ENCODE measurements at places on chromosomes 6 and 20.

DNA sequence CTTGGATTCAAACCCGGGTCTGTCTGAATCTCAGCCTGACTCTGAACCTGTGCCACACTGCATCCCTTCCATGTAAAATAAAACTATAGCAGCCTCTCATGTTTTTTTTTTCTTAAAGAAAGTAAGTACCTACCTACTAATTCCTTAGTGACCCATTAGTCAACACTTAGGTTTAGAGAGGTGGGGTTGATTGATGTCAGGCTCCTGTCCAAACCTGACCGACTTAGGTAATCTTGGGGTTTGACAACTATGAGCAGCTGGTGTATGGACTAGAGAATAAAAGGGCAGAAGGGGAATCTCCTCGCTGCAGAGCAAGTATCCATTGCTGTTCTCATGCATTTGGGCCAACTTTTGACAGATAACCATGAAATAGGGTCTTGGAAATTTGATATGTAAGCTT, 6.5 kb downstream of the NKAIN2 start:
- no peak for DNase-seq

DNA sequence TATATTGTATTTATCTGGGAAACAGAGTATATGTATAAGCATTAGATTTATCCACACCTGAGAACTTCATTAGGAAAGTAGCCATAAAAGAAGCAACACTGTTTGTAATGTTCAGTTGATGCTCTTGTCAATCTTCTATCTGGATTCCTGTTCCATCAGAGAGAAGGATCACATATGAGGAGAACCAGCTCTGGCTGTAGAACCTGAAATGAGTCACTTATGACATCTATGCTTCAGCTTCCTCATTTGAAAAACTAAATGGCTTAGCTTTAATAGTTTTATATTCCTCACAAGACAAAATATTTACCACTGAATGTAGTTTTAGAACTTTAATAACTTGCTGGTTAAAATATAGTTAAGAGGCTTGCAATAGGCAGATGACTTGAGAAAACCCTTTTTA, 144.7 kb downstream of the TASP1 start:
- DNase-seq, result no peak

DNA sequence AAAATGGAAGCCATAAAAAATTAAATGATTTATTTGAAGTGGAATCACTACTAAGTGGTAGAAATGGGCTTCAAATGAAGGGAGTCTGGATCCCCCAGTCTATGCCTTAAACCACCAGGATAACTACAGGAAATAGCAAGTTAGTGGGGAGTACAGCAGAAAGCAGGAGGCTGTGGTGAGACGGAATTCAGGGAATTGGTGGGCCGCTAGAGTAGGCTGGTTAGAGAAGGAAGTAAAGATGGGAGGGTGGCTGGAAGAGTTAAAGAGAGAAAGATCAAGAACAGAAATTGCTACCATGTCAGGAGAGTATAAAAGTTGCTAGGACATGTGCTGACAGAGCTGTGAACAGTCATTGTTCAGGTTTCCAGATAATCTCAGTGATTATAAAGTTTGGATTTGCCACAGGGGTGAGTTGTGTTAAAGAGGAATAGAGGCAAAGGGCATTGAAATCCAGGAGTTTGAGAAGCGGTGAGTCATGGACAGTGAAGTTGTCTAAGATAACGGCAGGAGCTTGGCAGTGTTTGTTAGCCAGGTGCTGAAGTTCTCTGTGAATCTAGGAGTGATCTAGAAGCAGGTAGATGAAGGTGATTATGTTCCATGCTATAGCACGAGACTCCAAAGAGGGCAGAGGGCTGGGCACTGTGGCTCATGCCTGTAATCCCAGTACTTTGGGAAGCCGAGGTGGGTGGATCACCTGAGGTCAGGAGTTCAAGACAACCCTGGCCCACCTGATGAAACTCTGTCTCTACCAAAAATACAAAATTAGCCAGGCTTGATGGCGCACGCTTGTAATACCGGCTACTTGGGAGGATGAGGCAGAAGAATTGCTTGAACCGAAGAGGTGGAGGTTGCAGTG, 13.7 kb upstream of the HINT3 start:
- no peak for DNase-seq

GRCh38 chr6:63677282-63677681, 41.7 kb downstream of the PHF3 start:
- no peak for DNase-seq

- no peak for DNase-seq
Measured at GRCh38 chr20:16864069-16864468, 115.9 kb downstream of the OTOR start.

- DNase-seq, result no peak
Measured at GRCh38 chr6:25488156-25488555, 163.9 kb upstream of the SCGN start.

DNA sequence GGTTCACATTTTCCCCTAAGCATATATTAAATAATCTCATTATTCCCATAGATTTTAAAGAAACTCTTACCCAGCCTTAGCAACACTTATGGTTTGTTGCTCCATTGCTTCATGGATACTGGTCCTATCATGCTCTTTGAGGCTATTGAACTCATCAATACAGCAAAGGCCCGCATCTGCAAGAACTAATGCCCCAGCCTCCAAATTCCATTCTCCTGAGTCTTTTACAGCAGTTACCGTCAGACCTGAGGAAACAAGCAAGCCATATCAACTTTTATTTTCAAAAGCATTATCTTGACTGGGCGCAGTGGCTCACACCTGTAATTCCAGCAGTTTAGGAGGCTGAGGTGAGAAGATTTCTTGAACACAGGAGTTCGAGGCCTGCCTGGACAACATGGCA, 37.7 kb upstream of the ASF1A start:
- DNase-seq, result no peak
